ENCODE measurements at places on chromosomes 4 and X. TPM values are rescaled to one million over a fixed set of nuclear protein-coding genes. Genes with fewer than 3 reads are reported as not detected.

GRCh38 chrX:30230395-30230794 lies at the start of gene MAGEB3:
MAGEB3 (plus strand) TSS chrX:30230657; CDS start chrX:30235925, 5,268 bp downstream.
- DNase-seq: no peak

DNA sequence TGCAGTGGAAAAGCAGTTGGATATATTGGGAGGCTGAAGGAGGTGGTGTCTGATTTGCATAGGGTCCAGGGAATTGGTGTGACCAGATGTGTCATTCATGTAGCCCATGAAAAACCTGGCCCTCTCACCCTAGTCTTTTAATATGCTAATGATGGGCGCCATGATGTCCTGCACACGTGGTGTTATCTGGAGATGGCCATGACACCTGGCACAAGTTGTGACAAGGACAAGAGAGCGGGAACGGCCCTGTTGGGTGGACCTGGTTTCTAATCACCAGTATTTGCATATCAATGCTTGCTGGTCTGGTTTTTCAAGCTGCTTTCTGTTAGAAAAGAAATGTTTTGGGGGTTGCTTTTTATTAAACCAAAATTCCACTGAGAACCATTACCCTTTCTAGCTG lies 87.4 kb downstream of the ZXDA start:
- no peak for DNase-seq

DNA sequence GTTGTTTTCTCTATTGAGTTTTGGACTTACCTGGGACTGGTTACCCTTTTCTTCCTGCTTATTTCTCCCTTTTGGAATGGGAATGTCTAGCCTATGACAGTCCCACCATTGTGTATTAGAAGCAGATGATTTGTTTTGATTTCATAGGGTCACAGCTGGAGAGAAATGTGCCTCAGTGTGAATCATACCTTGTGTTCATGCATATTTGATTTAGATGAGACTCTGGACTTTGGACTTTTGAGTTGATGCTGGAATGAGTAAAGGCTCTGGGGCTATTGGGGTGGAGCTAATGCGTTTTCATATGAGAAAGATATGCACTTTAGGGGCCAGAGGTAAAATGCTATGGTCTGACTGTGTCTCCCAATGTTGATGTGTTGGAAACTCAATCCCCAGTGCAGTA lies 30.5 kb upstream of the TEX13C start:
- DNase-seq: no peak

MAGEB10 gene
- not detected for total RNA-seq

DNA sequence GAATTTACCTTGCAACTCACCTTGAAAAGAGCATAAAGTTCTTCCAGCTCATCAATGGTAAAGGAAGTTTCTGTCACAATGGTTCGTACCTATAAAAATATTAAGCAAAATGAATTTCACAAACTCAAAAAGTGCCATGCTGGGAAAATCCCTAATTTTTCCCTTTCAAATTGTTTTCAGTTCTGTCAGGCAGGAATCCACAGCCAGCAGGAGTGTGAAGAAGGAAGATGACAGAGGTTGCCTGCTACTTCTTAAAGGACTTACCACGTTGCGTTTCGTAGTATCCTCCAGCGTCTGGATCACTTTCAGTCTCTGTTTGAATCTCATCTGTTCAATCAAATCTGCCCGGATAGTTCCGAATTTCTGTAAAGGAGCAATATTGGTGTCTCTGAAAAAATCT lies 70.3 kb upstream of the UCP1 start:
- no peak for DNase-seq

All from PC-9 (cell line).